ENCODE measurements at places on chromosomes 2 and 18. TPM values are rescaled to one million over a fixed set of nuclear protein-coding genes. Genes with fewer than 3 reads are reported as not detected.
A peak's percentile ranks its signal among the peaks of the same experiment; 100 is the strongest.

DNA sequence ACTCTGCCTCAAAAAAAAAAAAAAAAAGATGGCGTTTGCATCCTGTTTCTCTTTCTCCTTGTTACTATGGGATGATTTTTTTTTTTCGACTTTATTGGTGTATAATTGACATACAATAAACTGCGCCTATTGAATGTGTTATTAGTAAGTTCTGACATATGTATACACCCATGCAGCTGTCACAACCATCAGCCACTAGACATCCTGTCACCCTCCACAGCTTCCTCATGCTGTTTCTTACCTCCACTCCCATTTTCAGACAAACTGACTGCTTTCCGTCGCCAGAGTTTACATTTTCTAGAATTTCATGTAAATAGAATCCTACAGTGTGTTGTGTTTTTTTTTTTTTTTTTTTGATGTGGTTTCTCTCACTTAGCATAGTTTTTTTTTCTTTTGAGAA is 27.9 kb downstream of the RRM2 start:
- no peak for DNase-seq

- DNase-seq: no peak
Measured at GRCh38 chr2:39534095-39534711, 97.1 kb upstream of the MAP4K3 start.

DNA sequence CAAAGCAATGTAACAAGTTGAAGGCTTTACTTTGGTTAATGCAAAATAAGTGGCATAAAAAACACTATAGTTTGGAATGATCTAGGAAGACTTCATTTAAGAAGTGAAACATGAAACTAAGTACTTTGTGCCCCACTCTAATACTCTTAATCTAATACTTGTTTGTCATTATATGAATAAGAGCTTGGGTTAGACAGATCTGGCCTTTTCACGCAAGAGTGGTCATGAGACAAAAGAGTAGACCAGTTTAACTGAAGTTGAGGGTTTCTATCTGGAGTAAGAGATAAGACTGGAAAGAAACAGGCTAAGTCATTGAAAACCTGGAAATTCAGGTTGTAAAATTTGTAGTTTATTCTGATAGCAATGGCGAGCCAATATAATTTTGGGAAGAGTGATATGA is 2.8 kb downstream of the SLC30A6 start:
- DNase-seq: no peak

GRCh38 chr18:44325903-44326635 is 354.6 kb upstream of the SETBP1 start:
- peak; percentile 59 for DNase-seq

DNA sequence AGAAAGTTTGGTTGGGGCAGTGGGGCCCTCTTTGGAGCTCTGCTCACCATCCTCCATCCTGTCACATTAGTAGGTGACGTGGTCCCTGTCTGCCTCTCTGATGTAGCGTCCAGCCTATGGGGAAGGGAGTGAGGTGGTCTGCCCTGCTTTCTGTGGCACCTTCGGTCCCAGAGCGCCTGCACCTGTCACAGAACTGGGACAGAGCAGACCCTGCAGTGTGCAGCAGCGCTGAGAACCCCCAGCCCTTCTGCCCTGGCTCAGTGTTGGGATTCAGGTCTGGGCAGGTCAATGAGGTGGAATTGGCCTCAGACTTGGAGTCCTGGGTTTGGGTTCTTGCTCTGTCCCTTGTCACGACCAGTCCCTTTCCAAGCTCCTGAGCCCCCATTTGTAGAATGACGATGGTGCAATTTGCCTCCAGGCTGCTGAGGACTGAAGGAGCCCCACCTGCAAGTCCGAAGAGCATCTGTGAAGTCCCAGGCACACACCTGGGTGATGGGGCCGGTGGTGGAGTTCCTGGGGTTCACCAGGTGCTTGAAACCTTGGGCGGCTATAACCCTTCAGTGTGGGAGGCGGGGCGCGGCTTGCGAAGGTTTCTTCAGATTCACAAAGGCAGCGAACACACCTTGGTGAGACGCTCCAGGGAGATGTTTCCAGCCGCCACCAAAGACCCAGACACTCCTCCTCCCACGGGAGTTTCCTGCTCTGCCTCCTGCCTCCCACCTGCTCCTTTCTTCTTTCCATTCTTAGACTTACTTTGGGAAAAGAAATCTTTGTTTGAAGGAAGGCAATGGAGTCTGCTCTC is 265.4 kb upstream of the HDAC4 start:
- no peak for DNase-seq

DNA sequence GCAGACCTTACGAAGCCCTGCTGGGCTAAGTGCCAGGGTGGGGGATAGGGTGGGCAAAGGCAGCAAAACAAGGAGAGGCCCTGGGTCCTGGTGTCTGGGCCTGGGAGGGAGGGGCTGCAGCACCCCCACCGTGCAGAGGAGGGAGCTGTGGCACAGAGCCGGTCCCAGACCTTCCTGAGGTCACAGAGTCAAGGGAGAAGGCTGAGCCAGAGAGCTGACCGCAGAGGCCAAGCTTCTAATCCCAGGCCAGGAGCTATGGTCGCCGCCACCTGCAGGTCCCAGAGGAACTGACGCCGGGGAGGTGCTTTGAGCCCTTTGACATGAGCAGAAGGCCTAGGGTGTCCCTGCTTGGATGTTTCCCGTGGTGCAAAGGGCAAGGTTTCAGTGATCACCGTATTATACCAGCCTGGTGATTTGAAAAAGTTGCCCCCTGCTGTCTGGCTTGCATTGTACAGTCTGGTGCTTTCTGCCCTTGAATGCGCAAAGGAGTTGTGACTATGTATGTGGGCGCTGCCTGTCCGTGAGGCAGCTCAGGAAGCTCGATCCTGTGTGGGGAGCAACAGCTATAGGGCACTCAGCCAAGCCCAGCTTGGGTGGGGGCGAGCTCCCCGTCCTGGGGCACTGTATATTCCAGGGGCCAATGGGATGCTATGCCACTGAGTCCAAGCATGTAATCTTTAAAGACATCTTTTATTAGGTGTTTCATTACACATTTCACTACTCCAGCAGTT is 44.3 kb downstream of the EDAR start:
- no peak for DNase-seq

GRCh38 chr18:64852281-64852680 is 703.4 kb upstream of the LINC00305 start:
- DNase-seq: no peak

DNA sequence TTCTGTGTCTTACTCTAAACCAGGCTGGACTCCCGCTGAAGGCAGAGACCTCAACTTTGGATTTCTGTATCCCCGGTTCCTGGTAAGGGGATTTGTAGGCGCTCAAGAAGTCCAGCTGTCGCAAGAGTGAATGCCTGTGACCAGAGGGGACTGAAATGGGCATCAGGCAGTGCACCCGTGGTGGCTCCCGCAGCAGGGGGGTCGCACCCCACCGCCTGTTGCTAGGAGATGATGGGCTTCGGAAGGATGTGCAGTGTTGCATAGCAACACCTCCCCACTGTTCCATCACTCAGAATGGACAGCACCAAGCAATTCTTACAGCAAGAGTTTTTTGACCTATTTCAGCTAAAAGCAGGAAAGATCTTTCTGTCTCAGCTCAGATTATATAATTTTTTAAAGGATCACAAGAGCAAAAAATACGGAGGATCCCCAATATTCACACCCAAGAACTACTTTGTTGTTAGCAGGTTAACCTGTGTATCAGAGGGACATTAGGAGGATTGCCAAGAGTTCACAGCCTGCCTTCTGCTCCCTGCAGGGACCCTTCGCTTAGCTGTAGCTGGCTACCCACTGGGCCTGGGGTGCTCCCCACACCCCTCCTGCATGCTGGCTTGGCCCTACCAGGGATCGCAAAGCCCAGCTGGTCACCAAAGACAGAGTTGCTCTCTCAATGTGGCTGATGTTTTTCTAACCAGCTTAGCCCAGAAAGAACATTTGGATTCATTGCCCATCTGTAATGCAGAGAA is 63.8 kb downstream of the SOWAHC start:
- DNase-seq: no peak

DNA sequence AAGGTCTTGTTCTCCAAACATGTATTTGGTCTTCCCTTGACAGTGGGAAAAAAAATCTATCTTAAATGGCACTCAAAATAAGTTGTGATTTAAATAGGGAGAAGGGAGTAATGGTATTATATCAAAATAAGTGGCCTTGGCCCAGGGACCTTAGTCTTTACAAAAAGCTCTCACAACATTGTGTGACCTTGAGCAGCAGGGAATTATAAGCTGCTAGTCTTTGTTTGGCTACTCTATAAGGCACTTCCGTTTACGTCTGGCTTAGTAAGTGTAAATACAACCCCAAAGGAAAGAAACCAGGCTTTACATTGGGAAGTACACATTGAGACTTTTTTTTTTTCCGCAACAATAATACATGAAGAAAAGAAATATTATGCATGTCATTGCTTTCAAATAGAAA is 734.0 kb upstream of the LINC00305 start:
- DNase-seq: no peak

- DNase-seq: no peak
Measured at GRCh38 chr2:190343089-190343535, 277 bp upstream of the INPP1 start.

DNA sequence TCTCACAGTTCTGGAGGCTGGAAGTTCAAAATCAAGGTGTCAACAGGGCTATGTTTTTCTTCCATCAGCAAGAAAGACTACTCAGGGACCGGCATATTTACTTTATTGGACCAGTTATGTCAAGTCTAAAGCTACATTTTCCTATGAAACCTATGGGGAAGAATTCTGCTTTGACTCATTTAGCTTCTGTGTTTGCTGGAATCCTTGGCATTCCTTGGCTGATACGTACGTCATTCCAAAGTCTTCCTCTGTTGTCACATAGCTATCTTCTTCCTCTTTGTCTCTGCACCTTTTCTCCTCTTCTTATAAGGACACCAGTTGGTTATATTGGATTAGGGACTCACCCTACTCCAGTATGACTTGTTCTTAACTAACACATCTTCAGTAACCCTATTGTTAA is 137.4 kb upstream of the FBXO11 start:
- DNase-seq: no peak

DNA sequence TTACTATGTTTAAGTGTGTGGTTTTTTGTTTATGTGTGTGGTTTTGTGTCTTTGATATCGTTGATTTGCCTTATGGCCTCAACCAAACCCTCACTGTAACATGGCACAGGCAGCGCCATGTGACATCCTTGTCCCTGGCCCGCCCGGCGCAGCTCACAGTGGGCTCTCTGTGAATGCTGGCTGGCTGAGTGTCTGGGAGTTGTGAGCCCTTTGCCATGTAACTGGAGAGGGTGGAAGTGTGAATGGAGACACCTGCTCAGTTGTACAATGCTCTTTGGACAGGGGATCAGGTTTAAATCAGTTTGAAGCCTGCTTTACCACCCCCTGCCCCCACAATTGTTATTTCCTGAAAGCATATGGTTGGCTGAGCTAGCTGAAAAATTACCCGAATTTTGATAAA is 41.8 kb downstream of the TCF7L1 start:
- DNase-seq: no peak

DNA sequence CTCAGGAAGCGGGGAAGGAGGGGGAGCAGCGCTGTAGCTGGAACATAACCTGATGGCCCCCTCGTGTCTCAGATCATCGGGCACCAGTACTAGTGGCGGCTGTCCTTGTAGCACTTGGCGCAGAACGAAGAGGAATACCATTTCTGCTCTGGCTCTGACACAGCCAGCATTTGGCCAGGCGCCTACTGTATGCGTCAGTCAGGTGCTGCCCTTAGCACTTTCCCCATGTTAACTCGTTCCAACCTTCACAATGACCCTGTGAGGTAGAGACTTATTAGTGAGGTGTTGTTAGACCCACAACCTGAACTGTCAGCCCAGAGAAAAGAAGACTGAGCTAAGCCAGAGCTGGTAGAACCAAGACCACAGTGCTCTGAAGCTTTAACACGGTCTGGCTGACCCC is 47.7 kb upstream of the EML6 start:
- DNase-seq: no peak

DNA sequence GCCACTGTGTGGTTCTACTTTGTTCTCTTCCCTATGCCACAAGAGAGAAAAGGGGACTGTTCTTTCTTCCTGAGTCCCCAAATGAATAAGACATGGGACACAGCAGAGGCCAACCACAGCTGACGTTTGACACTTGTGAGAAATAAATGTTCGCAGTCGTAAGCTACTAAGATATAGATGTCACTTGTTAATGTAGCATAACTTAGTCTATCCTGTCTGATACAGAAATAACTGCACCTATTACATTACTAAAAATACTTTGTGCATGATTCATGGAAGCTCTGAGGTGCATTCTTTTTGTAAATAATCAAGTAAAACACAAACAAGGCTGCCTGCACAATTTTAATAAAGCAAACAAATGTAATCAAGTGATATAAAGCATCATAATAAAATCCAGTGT is 148.8 kb downstream of the NBAS start:
- DNase-seq: no peak

DNA sequence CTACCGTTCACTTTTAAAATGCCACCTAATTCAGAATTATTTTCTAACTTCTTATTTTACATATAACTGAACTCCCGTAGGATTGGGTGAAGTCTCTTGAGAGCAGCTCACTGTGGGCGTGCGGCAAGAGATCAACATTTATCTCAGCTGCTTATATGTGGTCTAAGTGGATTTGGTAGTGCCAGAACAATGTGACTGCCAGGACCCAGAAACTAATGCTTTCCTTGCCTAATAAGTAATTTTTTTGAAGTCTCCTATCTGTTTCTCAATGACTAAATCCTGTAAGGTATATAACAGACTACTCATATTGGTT is 11.2 kb upstream of the NFE2L2 start:
- no peak for DNase-seq

DNA sequence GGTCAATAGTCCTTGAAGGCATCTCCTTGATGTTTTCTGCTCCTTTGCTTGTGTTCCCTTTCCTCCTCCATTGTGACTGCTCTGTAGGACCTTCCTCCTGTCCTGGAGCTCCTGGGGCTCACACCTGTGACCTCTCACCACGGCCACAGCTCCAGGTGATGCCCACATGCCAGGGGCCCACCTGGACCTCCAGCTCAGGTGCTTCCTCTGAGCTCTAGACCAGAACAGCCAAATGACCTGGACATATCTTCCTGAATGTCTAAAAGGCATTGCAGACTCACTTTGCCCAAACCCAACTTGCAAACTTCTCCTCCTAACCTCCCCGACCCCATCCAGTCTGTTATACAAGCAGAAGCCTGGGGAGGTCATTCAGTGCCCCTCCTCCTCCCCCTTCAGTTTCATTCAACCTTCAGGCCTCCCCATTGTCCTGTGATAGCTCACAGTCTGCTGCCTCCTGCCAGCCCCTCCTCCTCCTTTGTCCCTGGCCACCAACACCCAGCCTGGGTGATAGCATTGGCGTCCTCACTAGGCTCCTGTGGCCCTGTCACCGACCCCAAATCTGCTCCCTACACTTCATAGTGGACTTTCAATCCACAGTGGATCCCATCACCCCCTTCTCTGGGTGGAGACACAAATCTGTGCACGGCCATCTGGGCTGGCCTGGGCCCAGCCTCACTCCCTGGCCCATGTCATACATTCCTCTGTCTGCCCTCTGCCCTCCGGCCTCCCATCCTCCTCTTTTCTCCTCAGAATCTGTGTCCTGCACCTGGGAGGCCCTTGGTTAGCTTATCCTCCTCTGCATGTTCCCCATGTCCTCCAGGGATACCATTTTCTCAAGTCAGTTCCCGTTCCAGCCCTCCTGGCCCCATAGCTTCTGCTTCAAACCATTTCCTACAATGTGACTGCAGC is 310.4 kb upstream of the HDAC4 start:
- DNase-seq: peak; percentile 40

Gene PLGLB1
- total RNA-seq: 2.0 TPM

Gene OTOS
- total RNA-seq: not detected

Gene FBXO48
- total RNA-seq: 1.5 TPM

Gene TNFAIP6
- 5.2 TPM for total RNA-seq

Gene ACMSD
- not detected for total RNA-seq

Gene NT5C1B
- total RNA-seq: not detected

Gene PLCD4
- 5.3 TPM for total RNA-seq
